AG10803 (cell line): ENCODE measurements at places on chromosomes 5 and 9.
A peak's percentile ranks its signal among the peaks of the same experiment; 100 is the strongest.

GRCh38 chr5:152464048-152464447, 59.0 kb upstream of the NMUR2 start:
- no peak for DNase-seq

DNA sequence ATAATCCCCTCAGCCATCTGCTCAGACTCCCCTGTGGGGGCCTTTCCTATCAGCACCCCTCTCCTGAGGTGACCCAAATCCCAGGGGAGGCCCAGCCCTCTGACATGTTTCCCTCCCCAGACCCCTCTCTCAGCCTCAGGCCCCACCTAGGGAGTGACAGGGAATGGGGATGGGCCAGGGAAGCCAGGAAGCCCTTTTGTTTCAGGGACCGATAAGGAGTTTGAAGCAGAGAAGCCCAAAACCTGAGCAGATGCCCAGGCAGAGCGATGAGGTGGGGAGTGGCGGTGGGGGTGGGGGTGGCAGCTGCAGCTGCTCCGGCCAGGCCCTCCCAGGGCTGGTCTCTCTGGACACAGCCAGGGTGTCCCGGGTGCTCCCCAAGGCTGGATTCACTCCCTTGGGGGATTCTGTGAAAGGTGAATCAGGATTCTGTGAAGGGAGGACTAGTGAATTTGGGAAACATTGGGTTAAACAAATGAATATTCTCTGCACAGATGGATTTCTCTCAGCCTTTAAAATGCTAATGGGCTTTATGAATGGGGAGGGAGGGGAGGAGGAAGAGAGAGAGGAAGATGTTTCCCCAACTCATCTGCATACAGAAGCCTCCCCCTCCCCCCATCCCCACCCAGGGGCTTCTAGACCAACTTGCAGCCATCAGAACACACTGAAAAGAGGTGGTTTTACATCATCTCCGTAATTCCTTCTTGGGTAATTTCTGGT, 17.4 kb downstream of the AKNA start:
- DNase-seq: no peak

DNA sequence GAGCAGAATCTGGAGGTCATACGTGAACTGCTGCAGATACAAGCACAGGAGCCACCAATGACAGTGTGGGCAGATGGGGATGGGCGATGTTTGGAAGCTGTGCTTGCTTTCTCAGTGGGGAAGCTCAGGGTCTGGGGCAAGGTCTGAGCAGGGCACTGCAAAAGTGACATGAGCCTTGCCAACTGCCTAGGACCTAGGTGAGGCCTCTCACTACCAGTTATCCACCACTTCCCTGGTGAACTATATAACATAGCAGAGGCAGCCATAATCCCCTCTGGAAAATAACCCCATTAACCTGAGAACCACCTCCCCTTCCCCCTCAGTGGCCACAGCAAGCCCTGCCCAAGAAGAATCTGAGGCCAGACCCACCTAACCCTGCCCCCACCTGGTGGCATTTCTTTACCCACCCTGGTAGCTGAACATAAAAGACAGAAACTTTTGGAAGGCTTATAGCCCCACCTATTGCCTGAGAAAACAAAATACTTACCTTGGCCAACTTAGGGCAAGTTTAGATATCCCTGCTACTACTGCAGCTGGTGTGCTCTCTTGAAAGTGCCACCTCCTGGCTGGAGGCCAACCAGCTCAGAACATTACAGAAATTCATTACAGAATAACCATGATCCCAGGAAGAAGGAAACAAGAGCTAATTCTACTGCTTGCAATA, 18.8 kb upstream of the SPEF2 start:
- no peak for DNase-seq

DNA sequence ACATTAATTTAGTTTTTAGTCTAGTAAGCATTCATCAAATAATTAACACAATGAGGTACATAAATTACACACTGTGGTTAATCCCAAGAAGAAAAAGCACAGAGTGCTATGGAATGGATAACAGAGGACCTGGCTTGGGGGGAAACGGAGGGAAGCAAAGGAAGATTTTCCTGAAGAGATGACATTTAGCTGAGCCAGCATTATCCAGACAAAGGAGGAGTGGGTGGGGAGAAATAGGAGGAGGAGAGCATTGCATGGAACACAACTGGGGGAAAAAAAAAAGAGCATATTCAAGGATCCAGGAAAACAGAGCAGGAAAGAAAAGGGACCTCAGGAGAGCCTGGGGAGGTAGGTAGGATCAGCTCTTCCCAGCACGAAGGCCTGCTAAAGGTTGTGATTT, 170.8 kb downstream of the DNAH5 start:
- no peak for DNase-seq

DNA sequence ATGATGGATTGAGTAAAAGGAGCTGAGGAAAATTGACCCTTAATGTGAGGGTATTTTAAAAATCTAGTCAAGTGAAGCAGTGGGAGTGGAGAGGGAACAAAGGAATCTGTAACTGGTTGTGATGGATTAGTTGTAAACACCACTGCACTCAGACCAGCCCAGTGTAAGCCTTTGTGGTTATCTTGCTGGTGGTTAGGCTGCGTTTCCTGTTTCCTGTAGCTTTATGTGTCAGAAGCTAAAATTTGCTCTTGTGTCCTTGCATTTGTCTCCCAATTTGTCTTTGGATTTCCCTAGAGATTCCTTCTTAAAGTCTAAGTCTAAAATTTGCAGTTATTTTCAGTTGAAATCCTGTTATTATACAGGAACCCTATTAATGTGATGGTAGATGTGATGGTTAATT, 6.3 kb downstream of the IFNA21 start:
- DNase-seq: no peak

- no peak for DNase-seq
Measured at GRCh38 chr9:79149585-79149984, 422.2 kb upstream of the TLE4 start.

GRCh38 chr5:172505403-172505759, 51.1 kb upstream of the SH3PXD2B start:
- no peak for DNase-seq

GRCh38 chr9:136059321-136059791, 35.7 kb downstream of the NACC2 start:
- no peak for DNase-seq

DNA sequence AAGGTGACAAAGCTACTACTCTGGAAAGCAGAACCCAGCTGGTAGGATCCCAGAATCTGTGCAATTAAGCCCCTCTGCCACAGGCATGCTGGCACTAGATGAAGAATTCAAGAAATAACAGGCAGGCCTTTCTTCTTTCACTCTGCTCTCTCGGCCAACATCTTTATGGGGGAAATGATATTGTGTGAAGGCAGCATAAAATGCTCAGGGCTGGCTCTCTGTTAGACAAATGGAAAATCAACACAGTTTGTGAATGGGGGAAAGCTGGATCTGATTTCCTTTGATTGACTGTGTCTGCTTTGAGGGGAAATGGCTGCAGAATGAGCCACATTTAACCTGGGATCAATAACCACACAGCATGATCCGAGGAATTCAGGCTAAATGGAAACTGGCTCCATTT, 29.1 kb upstream of the AKNA start:
- no peak for DNase-seq

DNA sequence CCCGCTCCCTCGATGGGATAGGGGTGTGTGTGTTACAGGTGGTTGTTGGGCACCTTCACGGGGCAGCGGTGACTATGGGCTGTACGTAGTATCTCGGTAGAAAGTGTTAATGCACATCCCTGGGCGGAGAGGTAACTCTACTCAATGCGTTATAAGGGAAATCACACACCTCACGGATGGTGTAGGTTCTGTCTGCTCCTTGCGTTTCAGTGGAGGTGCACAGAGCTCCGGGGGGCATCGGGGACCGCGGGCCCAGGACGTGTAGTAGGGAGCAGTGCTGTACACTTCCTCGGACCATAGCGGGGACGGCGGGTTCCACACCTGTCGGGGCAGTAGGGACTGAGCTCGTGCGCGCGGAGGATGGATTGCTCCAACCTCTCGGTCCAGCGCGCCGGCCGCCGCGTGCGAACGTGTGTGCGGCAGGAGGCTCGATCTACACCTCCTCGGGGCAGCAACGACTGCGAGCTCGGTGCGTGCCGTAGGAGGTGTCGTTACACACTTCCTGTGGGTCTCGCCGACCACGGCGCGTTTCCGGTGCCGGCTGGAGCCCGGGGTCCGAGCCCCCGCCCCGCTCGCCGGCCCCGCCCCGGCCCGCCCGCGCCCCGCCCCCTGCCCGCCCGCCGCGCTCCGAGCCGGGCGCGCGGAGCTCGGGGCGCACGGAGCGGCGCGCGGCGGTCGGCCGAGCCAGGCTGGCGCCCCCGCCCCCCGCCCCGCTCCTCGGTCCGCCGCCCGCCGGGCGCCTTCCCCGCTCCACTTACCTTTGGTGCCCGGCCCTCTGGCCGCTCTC, at the start of gene KIAA1958:
Gene KIAA1958 (plus strand): TSS at position 607 of the 787 bp plus-strand sequence. CDS start 87,254 bp downstream, outside the sequence.
- peak; percentile 74 for DNase-seq

DNA sequence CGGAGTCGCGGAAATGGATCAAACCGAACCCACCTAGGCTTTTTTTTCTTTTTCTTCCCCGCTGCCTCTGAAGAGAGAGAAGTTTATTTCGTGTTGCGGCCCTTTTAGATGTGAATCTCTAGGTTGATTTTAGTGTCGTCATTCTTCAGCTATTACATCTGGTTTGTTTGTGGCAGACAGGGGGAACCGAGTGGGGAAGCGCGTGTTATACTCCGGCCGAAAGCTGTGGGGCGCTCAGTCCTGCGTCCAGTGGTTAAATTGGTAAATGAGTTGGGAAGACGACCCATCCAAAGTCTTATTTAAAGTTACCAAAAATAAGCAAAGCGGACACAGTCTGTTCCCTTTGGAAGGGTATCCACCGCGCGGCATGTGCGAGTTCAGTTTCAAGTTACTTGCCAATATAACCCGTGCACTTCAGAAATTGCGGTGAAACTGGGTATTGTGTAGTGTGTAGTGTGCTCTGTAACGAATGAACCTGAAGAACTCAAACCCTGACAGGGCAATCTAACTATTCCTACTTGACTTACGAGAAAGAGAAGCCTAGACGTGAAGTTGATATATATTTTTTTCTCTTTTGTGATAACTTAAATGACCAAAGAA, 1.3 kb downstream of the MAN2A1 start:
- DNase-seq: peak; percentile 83

DNA sequence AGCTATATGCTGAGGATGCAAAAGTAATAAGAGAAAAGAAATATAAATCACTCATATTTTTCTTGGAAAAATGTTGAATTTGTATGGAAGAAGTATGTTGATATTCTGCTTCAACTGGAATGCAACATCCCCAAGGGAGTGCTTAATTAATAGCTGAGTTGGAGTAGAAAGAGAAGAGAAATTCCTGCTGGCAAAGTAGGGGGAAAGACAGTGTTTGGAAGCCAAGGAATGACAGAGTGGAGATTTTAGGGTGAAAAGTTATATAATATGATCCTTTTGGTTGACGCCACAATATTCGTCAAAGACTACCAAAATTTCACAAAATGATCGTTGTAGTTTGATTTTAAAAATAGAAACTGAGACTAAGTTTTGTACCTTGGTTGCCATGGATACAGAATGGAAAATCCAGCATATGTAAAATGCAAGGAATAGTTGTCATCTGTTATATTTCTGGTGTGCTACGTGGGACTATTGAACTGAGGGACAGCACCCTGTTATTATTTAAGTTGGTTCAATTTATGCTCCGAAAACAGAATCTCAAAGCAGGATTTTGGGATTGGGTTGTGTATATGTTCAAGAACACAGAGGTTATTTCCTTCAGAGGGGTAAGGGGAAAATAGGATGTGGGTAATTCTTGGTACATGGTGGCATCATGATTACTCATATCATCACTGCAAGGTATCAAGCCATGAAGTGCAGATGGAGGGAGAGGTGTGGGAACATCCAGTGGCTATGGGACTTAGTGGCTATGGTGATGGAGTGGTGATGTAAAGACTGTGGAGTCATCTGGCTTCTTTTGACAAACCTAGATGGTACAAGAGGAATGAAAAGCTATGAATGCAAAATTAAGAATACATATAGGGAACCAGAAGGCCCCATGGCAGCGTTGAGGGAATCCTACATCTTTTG, 61.0 kb downstream of the SUB1 start:
- no peak for DNase-seq

DNA sequence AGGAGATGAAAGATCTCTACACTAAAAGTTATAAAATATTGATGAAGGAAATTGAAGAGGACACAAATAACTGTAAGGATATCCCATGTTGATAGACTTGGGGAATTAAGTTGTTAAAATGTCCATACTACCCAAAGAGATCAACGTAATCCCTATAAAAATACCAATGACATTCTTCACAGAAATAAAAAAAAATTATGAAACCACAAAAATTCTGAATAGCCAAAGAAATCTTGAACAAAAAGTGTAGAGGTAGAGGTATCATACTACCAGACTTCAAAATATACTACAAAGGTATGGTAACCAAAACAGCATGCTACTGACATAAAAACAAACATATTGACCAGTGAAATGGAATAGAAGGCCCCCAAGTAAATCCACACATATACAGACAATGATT, 71.5 kb upstream of the ELL2 start:
- DNase-seq: no peak

- DNase-seq: peak; percentile 63
Measured at GRCh38 chr5:74673011-74673790, 11.8 kb upstream of the HEXB start.

DNA sequence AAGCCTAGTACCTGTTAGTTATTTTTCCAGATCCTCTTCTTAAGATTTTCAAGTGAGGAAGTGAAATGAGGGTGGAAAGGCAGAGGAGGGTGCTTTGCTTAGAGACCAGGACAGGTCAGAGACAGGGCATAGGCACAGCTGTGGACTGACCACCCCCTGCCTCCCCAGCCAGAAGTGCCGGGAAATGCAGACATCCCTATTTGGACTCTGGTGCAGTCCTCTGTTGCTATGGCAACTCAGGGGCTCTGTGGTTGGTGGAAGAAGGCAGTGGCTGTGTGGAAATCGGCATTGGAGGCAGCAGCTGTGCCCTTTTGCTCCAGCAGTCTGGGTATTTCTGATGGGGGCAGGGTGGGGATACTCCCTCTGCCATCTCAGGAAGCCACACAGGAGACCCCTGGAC, 43.3 kb upstream of the NDFIP1 start:
- DNase-seq: peak; percentile 48

- no peak for DNase-seq
Measured at GRCh38 chr5:8585230-8586018, 716.5 kb downstream of the MTRR start.

GRCh38 chr5:163730206-163730756, 224.9 kb downstream of the MAT2B start:
- no peak for DNase-seq

DNA sequence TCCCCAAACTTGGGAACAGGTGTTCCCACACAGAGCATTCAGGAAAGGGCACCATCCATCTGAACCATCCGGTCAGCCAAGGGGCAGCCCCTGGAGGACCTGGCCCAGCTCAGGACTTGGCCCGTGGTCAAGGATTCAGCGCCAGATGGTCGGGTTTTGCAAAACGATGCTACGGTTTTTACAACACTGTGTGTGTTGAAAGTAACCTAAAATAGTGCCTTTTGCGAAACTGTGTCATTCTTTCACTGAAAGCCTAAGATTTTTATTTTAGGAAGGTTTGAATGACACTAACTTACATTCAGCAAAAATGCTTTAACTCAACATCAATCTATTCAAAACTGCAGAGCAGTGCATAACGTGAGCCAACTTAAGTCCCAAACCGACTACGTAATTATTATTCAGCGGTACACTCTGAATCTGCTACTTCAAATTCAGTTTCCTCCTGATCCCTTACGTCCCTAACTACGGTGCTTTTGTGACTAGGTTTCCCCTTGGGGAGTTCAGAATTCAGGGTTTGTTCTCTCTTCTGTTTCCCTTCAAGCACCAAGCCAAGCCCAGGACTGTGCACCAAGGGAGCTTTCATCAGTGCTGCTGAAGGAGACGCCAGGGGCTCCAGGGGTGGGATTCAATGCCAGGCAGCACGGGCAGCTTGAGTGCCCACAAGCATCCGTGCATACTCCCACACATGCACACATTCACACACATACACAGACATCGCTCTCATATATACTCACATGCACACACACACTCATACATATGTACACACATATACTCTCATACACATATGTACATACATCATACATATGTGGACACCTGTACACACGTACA, 25.8 kb downstream of the LPCAT1 start:
- DNase-seq: no peak
